ENCODE measurements at places on chromosomes 1 and 21. TPM values are rescaled to one million over a fixed set of nuclear protein-coding genes. Genes with fewer than 3 reads are reported as not detected.

DNA sequence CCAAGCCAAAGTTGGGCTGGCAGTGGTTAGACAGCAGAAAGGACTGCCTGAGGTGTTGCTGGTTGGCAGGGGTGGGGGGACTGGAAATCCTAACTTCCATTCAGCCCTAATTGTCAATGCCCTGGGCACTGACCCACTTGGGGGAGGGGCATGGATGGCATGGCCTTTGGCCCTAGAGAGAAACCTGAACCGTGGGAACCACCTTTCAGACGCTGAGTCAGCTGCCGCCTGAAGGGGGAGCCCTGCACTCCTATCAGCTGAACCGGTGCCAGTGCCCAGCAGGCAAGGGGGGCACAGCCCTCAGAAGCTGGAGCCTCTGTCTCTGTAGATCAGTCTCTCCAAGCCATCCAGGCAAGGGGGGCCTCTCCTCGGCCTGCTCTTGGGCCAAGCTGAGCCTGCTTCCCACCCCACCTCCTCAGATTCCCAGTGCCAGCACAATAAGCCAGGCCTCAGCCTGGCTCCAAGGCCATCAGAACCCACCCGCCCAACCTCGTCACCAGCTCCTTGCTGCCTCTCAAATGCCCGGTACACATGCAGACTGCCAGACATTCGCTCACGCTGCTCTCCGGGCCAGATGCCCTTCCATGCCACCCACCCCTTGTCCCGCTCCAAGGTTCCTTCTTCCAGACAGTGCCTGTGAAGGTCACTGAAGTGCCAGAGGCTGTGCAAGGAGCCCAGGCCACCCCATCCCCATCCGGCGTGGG, 11.6 kb downstream of the TINAGL1 start:
- no peak for DNase-seq

GRCh38 chr21:33127868-33128242, 57.9 kb downstream of the OLIG1 start:
- no peak for DNase-seq

GRCh38 chr1:21340230-21340945, 50.1 kb upstream of the ECE1 start:
- no peak for DNase-seq

Gene PLA2G2C
- total RNA-seq: not detected

- DNase-seq: no peak
Observed at GRCh38 chr1:228169345-228169744, 3.7 kb downstream of the IBA57 start.

DNA sequence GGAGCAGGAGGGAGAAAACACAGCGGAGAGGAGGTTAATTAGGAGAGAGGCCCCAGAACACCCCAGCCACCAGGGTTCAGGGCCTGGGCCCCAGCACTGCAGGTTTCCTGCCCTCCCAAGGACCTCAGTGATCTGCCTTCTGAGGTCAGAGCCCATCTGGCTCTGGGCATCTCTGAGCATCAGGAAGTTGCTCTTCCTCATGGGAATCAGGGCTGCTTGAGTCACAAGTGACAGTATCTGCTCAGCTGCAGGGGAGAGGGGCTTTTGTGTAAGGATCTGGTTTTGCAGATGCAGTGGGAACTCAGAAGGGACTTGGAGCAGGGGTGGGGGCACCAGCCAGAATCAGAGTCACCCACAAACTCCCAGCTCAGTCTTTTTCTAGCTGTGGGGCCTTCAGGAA, 472.1 kb downstream of the PTPRU start:
- no peak for DNase-seq
